GM19239 (cell line): ENCODE measurements at places on chromosomes 7 and 10.
A peak's percentile ranks its signal among the peaks of the same experiment; 100 is the strongest.

DNA sequence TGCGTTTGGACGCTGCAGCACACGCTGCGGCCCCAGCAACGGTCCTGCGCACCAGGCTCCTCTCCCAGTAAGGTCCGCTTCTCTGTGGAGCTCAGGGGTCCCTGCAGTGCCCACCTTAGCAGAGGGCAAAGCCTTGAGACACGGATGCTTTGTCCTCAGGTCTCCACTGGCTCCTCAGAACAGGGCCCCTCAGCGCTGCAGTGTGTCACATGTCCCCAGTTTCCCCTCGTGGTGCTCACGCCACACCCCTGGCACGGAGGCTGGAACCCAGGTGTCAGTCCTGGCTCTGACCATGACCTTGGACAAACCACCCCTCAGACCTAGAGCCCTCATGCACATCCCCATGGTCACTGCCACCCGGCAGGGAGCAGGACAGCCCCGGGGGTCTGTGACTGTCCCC lies 19.9 kb upstream of the GPER1 start:
- no peak for DNase-seq

- DNase-seq, result no peak
These were observed 81.9 kb upstream of the PDCD4 start for GRCh38 chr10:110789604-110790433.

- no peak for DNase-seq
These were observed 115.2 kb upstream of the MDFIC start for GRCh38 chr7:114806590-114807162.

- DNase-seq, result no peak
These were observed 83.3 kb upstream of the MKLN1 start for GRCh38 chr7:131244259-131244852.

GRCh38 chr7:158284121-158284520 lies 303.5 kb downstream of the PTPRN2 start:
- DNase-seq, result no peak

GRCh38 chr10:127937069-127937468 lies 30.2 kb downstream of the PTPRE start:
- no peak for DNase-seq

DNA sequence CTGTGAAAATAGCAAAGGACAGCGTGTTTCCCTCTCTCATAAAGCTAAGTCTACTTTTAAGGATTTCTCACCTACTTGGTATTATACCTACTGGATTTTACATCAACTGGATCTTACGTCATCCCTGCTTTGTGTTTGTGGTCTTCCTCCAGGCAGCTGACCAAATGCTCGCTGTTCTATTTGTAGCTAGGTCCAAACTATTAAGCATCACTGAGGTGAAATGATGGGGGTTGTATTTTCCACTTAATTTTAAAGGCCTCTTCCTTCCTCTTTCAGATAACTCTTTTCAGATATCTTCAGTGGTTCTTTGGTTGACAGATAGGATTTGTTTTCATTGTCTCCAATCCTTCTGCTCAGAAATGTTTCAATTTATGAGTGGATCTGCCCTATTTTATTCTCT lies 169.7 kb downstream of the RNLS start:
- DNase-seq, result no peak

DNA sequence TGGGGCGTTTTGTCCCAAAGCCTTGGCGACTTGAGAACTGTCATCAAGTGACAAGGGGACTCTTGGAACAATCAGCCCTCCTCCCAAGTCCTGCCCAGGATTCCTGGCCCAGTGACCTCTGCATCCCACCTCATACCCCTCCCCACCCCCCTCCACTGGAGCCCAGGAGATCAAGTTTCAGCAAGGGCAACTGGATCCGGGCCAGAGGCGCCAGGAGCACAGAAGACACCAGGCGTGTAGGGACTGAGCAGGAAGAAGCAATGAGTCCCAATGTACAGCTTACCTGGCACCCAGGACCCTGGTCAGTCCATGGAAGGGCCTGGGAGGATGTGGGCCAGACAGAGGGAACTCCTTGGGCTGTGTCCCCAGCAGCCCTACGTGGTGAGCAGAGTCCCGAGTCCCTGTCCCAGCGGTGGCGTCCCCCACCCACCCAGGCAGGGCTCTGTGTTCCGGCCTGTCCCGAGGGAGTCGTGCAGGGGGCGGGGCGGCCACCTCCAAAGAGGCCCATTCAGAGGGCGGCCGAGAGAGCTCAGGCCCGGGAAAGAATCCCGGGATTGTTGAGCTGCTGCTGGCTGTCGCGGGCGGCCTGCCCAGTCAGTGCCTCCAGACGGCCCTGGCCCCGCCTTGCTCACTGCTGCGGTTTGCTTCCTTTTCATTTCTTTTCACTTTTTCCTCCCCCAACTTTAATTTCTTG lies 254.1 kb downstream of the TNS3 start:
- DNase-seq, result no peak

- no peak for DNase-seq
These were observed 30.3 kb downstream of the PTN start for GRCh38 chr7:137313201-137313600.

GRCh38 chr7:114026486-114027089 lies 107.8 kb upstream of the PPP1R3A start:
- DNase-seq, result peak; percentile 4

DNA sequence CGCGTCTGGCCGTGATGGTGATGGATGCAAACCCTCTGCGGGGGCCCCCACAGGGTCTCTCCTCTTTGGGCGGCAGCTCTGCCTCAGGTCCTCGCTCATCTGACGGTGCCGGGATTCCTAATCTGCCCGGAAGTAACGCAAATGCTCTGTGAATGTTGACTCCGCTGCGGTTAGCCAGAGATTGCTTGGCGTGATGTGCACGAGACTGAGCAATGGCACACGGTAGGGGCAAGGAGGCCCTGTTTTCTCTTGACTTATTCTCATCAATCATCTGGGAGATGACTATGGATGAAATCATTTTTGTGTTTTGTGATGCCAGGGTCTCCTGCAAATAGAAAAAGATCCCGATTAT lies 116.5 kb upstream of the ADAM12 start:
- no peak for DNase-seq

DNA sequence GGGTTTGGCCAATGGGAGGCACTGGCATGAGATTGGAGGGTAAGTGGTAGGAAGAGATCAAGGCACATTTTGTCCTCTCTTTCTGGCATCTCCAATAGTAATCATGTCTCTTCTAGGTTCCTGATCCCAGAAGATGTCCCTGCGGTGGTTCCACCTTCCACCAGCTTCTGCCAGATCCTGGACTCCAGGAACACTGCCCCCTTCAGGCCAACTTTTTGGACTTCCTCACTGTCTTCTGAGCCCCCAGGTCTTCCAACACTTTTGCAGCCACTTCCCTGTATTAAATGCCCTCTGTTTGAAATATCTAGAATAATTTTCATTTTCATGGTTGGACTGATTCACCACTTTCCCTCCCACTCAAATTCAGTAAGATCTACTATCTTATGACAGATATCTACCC lies 60.9 kb downstream of the BAMBI start:
- DNase-seq, result no peak

DNA sequence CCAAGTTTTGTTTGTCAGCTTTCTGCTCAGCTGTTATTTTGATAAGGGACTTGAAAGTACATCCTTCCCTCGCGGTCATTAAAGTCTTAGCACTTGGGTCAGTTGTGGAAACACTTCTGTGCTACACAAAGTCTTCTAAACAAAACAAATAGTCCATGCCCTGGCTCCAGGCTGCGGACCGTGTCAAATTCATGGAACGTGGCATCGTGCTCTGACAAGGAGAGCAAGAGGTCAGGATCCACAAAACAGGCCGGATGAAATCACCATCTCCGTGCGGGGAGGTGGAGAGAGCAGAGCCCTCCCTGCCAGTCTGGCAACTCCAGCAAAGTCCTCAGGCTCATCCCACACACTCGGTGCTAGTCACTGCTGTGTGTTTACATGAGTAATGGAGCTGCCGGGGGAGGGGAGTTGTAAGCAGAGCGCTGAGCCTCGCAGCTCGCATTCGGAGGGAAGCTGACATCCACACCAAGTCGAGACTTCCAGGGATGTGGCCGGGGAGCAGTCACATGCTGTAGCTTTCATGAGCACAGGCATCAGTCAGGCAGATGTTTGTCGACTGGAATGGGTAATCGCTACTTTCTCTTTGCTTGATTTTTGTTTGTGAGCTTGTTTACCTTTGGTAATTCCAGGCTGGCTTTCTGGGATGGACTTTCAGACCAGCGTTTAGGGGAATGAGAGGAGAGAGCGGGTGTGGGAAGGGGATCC lies 147.6 kb downstream of the ARID5B start:
- no peak for DNase-seq

DNA sequence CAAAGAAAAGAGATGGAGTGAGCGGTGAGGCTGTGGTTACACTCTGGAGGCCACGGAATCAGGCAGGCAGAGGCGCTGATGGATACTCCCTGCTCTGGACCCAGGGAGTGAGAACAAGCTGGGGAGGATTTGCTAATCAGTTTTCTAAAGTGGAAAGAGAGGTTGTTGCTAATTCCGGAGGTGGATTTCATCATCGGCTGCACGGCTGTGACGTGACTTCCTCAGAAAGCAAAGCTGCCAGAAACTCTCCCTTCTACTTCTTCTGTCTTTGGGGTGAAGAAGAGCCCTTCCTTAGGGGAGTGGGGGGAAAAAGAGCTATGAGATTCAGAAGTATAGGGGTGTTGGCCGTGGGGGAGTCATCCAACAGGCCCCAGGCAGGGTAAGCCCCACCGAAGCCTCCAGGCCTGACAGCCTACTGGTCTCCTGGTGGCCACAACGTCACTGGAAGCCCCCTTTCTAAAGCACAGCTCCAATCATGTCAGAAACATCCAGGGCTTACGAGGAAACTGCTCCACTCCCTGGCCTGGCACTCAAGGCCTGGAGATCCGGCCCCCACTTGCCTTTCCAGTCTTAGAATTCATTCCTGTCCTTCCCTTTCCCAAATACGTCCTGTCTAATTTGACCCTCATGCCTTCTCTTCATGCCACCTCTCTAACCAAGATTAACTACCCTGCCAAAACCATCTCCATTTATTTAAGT lies 114.5 kb downstream of the HIP1 start:
- DNase-seq, result no peak

- DNase-seq, result no peak
These were observed 236.3 kb upstream of the FOXK1 start for GRCh38 chr7:4445777-4446176.

GRCh38 chr10:124737708-124738107 lies 6.5 kb downstream of the FAM53B start:
- DNase-seq, result no peak

DNA sequence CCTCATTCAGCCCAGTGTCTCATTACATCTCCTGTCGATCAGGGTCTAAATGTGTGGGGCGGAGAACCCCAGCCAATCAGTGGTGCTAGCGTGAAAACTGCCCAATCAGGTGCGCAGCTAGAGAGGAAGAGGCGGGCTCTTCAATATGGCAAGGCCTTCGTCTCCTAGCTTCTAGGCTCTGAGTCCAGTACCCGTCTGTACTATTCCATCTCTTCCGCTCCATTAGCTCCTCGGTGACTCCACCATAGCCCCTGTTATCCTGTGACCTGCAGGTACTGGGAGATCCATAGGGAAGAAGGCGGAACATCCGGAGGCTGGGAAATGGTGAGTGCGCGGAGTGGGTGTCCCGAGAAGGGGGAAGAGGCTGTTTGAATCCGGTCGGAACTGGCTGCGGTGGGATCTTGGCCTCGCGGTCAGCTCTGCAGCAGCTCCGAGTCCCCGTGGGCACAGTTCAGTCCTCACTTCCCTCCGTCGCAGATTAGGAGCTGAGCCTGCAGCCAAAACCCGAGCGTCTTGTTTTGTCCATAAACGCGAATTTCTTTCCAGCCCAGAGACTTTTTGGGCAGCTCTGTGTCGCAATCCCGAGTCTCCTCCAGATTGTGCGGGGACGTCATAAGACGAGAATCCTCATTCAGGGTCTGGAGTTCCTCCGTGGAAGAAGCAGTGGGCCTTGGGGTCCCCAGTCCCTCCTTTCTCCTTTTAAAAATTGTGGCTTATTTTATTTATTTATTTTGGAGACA lies at the start of gene ZNF727:
ZNF727 (plus strand) TSS at position 134 of the 740 bp plus-strand sequence; CDS start at position 322, 188 bp downstream.
- no peak for DNase-seq

GRCh38 chr7:44617225-44617890 lies 10.9 kb downstream of the OGDH start:
- no peak for DNase-seq

DNA sequence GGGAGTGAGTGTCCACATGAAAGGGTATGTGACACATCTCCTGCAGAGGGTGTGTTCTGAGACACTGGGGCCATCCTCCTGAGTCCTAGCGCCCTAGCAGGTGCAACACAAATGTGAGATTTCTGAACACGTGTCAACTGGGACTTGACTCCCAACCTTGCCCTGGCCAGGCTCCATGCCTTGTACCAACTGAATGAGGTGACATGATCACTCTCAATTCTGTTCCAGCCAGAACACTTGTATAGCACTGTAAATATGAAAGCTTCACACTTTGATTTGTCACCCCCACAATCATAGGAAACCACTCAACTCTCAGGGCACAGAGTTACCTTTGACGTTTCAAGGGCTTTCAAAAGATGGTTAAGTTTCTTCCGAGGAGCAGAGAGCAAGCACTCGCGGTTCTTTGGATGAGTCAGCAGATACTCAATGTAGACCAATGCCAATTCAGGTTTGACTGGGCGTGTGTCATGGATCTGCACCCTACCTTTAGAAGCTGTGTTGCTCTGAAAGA lies 48.6 kb downstream of the NCAPG2 start:
- peak; percentile 54 for DNase-seq

- DNase-seq, result no peak
These were observed 81.3 kb downstream of the SEMA3A start for GRCh38 chr7:84113286-84113685.

GRCh38 chr7:95389516-95389915 lies 6.7 kb downstream of the PON3 start:
- no peak for DNase-seq

- no peak for DNase-seq
These were observed 49.7 kb upstream of the ANTXRL start for GRCh38 chr10:46236941-46237681.

DNA sequence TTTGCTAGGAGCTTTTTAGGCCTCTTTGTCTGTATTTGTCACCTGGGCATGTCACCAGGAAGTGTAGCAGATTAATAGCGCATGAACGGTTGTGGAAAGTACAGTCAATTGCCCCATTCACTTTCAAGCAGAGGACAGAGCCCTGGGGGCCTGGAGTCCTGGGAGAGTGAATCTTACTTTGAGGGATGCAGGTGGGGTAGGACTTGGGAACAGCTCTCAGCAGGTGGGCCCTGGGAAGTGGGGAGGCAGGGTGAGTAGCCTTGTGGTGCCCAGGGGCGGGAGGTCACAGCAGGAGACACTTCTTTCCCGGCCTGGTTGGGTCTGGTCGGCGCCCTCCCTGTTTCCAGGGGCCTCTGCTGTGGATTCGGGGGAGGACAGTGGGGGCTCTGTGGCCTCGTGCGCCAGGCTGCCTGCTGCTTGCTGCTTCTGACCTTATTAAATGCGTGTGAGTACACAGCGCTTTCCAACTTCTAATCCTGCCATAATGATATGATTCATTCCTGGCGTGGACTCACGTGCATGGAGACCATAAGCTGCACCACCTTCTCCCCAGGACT lies 51.6 kb upstream of the AQP1 start:
- no peak for DNase-seq

DNA sequence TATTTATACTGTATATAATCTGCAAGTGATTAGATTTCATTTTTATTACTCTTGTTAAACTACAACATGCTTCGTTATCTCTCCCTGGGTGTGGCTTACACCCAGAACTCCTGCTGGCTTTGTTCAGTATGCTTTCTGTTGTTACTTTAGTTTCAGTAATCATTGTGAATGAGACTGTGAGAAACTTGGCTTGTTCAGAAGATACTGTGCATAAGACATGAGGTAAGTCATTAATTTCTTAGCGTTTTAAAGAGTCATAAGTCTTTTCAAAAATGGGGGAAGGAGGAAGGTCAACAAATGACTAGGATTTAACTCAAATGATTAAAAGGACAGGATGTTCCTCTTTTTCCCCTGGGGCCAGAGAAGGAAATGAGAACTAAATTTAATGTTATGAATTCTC lies 11.6 kb upstream of the ADD3 start:
- DNase-seq, result no peak

- DNase-seq, result no peak
These were observed 36.9 kb downstream of the FOXL3 start for GRCh38 chr7:326809-327232.
